ENCODE measurements at places on chromosomes 2 and 18. TPM values are rescaled to one million over a fixed set of nuclear protein-coding genes. Genes with fewer than 3 reads are reported as not detected.

NT5DC4 gene
- total RNA-seq: not detected

UGT1A4 gene
- not detected for total RNA-seq

SPATA3 gene
- not detected for total RNA-seq

DNA sequence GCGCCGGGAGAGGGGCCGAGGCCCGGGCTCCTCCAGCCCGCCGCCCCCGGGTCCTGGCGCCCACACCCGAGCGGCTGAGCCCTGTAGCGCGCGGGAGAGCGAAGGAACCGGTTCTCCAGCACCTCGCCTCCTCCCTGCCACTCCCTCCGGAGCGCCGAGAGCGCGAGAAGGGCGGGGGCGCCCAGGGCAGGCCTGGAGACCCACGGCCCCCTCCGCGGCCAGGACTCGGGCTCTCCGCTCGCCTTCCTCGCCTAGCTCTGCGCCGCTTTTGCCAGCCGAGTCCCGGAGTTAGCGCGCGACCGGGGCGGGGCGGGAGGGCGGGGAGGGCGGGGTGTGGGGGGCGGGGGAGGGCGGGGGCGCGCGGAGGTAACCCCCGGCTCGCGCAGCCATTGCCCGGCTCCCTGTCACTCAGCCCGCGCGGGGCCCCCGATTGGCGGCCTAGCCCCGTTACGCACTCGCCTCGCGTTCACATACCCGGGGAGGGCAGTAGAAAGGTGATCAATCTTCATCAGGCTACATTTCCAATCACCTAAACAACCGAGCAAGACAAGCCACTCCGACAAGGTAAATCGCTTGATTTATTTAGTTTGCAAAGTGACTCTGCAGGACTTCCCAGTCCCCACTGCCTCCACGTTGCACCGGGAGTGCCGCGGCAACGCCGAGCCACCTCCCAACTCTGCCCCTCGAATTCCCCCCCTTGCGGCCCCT is at the start of gene OTX1:
OTX1 (plus strand) TSS at position 497 of the 708 bp plus-strand sequence. CDS start 2,161 bp downstream, outside the sequence.
- peak; percentile 34 for DNase-seq

DNA sequence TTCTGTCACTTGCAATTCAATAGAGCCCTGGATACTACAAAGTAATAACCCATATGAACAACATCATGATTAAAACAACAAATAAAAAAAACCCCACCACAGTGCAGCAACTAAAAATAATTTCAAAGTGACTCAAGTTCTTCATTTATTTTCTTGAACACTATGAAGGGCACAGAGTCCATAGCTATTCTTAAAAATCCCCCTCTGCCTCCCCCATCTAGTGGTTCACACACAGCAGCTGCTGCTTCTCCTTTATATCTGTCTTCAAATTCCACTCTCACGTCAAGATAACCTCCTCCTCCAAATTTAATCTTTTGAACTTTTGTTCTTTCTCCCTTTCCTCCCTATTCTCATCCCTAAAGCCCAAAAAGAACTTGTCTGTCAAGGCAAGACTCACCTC is 591.3 kb downstream of the ZEB2 start:
- DNase-seq: no peak

GRCh38 chr2:110861616-110862260 is 129.4 kb downstream of the ACOXL start:
- DNase-seq: no peak

DNA sequence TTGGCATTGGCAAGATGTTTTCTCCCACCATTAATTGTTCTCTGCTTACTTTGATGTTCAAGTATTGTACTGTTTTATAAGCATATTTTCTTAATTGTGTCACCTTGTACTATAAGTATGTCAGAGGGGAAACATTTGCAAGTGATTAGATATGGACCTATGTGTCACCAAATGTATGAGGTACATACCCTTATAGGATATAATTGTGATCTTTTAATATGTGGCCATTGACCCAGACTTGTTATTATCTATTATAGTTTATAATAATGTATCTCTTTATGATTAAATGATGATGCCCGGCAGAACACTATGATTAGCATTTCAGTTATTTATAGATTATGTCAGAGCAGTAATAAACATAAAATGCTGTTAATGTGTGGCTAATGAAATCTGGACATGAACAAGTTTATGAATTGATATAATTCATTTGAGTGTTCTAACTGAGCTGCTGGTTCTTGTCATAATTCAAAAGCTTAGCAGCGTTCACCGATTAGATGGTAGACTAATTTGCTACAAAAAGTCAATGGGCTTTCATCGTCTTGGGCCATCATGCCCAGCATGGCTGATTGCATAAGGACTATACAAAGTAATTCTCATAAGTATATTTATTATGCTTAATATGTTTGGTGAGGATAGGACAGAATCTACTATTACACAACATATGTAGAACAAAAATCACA is 480.9 kb upstream of the FANCL start:
- DNase-seq: no peak

Measured in neural crest cell (in vitro differentiated cells).